ENCODE measurements at places on chromosomes 4 and X. TPM values are rescaled to one million over a fixed set of nuclear protein-coding genes. Genes with fewer than 3 reads are reported as not detected.
A peak's percentile ranks its signal among the peaks of the same experiment; 100 is the strongest.

Gene NEUROG2
- not detected for total RNA-seq

- no peaks in the 10 kb centered on the region for H3K36me3 ChIP-seq
- no peak overlapping the region for H3K4me3 ChIP-seq
- no peaks in the 10 kb centered on the region for H3K27me3 ChIP-seq
- no peaks in the 10 kb centered on the region for H3K4me1 ChIP-seq
- peak; percentile 56 for DNase-seq
- H3K27ac ChIP-seq: no peak overlapping the region
Observed at GRCh38 chrX:107924136-107924746, 57.9 kb downstream of the TEX13B start.

GRCh38 chr4:183905081-183905592, at the start of gene STOX2:
STOX2 (plus strand) TSS chr4:183905307; CDS start chr4:183906791, 1,484 bp downstream.
- H3K36me3 ChIP-seq: no peaks in the 10 kb centered on the region
- peaks cover 9% of the 10 kb centered on the region for H3K4me1 ChIP-seq
- H3K27ac ChIP-seq: peak within 1 kb of the TSS; percentile 62
- DNase-seq: peak; percentile 92
- H3K4me3 ChIP-seq: peak within 1 kb of the TSS; percentile 67
- H3K27me3 ChIP-seq: no peaks in the 10 kb centered on the region

GRCh38 chr4:7655511-7656243, 220.9 kb upstream of the PSAPL1 start:
- no peaks in the 10 kb centered on the region for H3K27me3 ChIP-seq
- no peak overlapping the region for H3K4me3 ChIP-seq
- no peaks in the 10 kb centered on the region for H3K36me3 ChIP-seq
- no peak overlapping the region for H3K27ac ChIP-seq

- H3K4me3 ChIP-seq: no peak overlapping the region
- DNase-seq: no peak
- no peak overlapping the region for H3K27ac ChIP-seq
- no peaks in the 10 kb centered on the region for H3K36me3 ChIP-seq
- H3K27me3 ChIP-seq: no peaks in the 10 kb centered on the region
Observed at GRCh38 chr4:86184901-86185285, 175.0 kb downstream of the MAPK10 start.

- DNase-seq: no peak
- no peak overlapping the region for H3K27ac ChIP-seq
- H3K36me3 ChIP-seq: no peaks in the 10 kb centered on the region
- H3K4me1 ChIP-seq: no peaks in the 10 kb centered on the region
Observed at GRCh38 chr4:3257103-3257555, 8.2 kb downstream of the MSANTD1 start.

Gene PRSS12
- 0.49 TPM for total RNA-seq

DNA sequence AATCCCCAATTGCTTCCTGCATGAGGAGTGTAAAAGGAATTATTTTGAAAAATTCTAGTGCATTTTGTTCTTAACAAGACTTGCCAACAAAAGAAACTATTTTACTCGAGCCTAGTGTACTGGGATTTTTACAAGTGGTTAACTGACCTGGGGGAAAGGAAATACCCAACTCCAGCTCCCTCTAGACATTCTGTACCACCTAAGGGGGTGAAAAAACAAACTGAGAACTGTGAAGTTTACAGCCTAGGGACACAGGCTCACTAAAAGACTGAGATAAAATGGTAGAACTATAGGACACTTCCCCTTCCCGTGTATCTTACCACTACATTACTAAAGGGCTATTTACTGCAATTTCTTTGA, 2.6 kb upstream of the ADH5 start:
- H3K36me3 ChIP-seq: no peaks in the 10 kb centered on the region

GRCh38 chrX:85698921-85699320, 319.5 kb upstream of the POF1B start:
- H3K27me3 ChIP-seq: no peaks in the 10 kb centered on the region
- no peak overlapping the region for H3K27ac ChIP-seq
- H3K36me3 ChIP-seq: no peaks in the 10 kb centered on the region
- no peak for DNase-seq
- H3K4me1 ChIP-seq: no peaks in the 10 kb centered on the region

DNA sequence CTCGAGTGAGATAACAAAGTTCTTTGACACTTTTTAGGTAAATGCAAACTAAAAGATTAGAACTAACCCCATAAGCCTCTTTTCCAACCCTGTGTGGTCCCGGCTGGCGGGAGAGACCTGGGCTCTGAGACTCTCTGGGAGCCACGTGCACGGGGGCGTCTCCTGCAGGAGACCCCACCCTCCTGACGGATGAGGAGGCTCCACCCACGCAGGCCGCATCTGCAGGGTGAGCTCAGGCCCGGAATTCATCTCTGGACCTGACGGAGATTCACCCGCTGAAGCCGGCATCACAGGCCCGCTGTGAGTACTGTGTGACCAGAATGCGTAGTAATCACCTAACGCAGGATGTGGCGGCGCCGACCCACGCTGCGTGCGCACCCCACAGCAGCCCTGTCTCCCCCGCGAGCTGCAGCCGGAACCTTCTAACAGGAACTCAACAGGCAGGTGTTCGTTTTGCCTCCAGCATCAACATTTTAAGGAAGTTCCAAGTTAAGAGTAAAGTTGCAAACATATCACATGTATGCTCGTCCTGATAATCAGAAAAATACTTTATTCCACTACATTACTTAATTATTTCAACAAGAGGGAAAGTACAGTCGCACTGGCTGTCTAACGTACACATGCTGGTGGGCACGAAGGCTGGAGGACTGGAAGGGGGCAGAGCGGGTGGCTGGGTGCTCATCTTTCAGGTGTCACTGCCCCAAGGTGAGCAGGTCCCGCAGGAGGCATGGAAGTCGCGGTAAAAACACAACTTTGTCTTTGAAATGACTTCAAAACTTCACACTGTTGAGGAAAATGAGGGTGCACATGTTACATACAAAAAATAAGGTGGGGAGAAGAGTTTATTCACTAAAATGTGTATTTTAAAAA, 44.5 kb downstream of the FGFRL1 start:
- H3K4me3 ChIP-seq: no peak overlapping the region
- H3K4me1 ChIP-seq: no peaks in the 10 kb centered on the region
- no peaks in the 10 kb centered on the region for H3K36me3 ChIP-seq
- DNase-seq: peak; percentile 55
- peaks cover 4% of the 10 kb centered on the region for H3K27me3 ChIP-seq

Gene DCAF12L2
- total RNA-seq: not detected

- H3K27me3 ChIP-seq: no peaks in the 10 kb centered on the region
- H3K27ac ChIP-seq: no peak overlapping the region
- no peak overlapping the region for H3K4me3 ChIP-seq
- DNase-seq: no peak
Observed at GRCh38 chr4:101651778-101652177, 138.8 kb upstream of the BANK1 start.

- no peak for DNase-seq
- H3K27ac ChIP-seq: no peak overlapping the region
- H3K4me1 ChIP-seq: no peaks in the 10 kb centered on the region
- H3K27me3 ChIP-seq: no peaks in the 10 kb centered on the region
- H3K36me3 ChIP-seq: no peaks in the 10 kb centered on the region
Observed at GRCh38 chr4:52685316-52685715, 26.2 kb upstream of the USP46 start.

DNA sequence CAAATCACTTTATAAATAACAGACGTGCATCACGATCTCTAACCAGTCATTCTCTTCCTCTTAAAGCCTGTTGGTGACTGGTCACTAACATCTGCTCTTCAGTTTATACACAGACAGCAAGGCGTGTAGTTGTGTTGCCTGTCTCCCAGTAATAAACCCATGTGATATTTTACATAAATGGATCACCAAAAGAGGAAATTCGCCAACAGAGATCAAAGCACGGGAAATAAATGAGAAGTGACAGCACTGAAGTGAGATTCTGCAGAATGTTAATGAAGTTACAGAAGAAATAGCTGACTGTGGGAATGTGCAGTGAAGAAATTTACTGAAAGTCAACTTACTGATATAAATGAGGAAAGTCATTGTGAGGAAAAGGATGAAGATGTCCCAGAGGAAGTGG, 47.0 kb downstream of the AFF1 start:
- DNase-seq: no peak
- no peaks in the 10 kb centered on the region for H3K27me3 ChIP-seq
- no peak overlapping the region for H3K4me3 ChIP-seq
- no peaks in the 10 kb centered on the region for H3K36me3 ChIP-seq
- H3K27ac ChIP-seq: no peak overlapping the region

Measured in right lobe of liver (tissue), 6 donors.